ENCODE measurements at places on chromosomes 6 and 20.

DNA sequence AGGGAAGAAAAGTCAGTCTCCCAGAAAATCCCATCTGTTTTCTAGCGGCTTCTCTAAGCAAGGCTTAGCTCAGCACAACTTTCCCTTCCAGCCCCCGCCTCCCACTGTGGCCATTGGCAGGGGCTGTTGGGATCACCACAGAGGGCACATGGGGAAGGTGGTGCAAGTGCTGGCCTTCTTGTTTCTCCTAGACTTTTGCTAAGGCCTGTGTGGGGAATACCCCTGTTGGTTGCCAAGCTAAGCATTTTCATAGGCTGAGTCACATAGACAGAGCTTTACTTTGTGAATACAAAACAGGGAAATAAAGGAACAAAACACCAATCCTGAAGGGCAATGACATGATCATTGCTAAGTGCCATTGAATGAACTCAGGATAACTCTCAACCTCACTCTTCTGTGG lies 32.4 kb upstream of the TIAM2 start:
- DNase-seq, result peak; percentile 90

- no peak for DNase-seq
Measured at GRCh38 chr6:50062051-50062450, 12.3 kb upstream of the DEFB112 start.

- DNase-seq, result peak; percentile 35
Measured at GRCh38 chr6:140156131-140156530, 781.7 kb upstream of the CITED2 start.

GRCh38 chr20:53364646-53365045 lies 229.0 kb downstream of the ZNF217 start:
- DNase-seq, result no peak

DNA sequence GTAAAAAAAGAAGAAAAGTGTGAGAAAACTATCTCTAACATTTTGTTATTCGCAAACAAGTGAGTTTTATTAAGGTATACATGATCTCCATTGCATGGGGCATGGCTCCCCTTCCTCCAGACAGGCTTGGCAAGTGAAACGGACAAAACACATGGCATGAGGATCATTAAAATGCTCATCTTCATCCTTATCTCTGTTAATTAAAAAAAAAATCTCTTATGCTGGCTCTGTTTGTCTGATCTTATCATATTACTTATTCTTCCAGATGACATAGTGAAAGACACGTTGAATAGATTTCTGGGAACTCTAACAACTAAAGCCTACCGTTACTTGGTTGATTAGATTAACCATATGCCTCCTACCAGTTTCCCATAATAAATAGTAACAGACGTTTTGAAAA lies 89.4 kb downstream of the CLVS2 start:
- no peak for DNase-seq

DNA sequence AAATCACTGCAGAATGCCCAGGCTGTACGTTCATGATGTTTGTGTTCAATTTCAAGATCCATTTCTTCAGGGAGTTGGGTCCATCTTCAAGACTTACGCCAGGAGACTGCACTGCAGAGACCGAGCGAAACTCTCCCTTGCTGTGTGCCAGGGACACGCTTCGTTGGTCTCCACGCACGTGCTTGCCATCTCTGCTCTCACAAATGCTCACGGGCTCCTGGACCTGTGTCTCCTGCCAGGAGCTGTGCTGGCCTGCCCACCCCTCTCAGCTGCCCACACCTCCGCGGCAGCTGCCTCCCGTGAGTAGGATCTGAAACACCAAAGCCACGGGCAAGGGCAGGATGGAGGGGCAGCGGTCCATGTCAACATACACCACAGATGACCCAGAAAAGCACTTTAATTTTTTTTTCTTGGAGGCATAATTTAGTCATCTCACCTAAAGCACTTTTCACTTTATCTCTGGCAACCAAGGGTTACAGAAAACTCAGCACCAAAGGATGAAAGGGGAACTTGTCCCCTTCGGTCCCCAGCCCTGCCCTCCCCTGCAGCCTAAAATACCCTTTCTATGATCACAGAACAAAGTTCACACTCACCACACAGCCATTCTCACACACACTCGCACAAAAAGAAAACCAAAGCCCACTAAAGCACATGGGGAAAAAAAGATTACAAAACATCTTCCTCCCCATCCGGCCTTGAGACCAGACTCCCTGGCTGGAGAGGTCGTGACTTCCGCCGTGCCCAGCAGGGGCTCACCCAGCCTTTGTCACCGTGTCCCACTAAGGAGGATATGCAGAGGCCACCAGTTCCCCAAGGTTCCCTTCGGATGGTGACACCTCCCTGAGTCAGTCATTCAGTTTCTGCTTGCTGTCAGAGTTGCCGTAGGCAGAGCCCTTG lies 137.9 kb downstream of the AGPAT4 start:
- no peak for DNase-seq

DNA sequence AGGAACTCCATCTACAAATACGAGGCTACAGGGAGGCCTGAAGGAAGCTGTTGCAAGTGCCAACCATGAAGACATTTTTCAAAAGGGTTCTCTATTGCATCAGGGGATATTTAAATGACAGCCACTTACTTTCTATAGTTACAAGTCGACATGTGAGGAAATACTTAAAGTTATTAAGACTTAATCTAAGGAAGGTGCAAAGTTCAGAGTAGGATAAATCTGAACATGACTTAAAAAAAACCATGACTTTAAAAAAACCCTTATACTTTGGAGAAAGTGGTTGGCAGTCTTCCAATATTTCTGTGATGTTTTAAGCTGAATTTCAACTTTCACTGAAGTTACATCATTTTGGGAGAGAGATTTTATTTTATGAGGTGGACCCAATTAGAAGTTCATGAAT lies 56.3 kb upstream of the EMILIN3 start:
- DNase-seq, result no peak

DNA sequence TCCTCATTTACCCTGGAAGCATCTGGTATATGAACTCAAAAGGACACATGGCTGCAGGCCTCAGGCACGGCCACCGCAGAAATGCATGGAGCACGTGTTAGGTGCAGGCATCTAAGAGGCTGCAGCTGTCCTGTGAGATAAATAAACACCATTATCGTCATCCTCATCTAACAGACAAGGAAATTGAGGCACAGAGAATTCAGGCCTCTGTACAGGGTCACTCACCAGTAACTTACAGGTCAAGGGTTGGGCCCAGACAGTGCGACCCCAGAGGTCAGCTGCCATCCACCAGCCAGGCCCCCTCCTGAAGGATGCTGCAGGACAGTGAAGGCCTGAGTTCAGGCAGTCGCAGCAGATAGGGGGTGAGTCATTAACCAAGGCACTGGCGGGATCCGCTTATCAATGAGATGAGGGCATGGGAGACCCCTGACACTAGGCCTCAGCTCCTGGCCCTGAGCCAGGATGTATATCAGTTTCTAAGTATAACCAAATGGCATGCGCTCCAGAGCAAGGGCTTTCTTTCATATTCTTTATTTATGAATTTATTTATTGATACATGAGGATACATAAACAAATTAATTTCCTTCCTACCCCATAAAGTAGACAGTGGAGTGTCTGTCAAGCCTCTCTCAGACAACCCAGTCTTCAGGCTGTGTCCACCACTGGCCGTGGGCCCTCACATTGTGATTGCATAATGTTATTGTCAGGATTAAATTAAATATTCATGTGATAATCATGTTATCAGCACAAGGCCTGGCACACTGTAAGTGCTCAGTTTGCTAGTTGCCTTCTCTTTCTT lies 316.9 kb downstream of the QKI start:
- no peak for DNase-seq

DNA sequence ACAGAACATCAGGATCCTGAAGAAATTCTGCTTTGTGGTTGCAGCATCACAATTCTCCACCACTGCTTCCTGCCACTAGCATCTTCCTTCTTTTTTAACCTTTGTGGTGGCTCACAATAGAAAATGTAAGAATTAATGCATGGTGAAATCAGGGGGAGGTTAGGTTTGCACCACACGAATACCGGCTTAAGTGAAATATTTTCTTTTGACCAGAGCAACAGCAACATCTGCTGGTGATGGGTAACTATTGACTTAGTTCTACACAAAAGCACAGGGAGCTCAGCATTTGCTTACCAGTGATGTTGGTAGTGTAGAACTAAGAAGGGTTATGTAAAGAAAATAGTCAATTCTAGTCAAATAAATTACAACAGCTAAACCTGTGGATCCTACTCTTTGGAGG lies 280.5 kb downstream of the SYNE1 start:
- DNase-seq, result peak; percentile 33

All from astrocyte of the cerebellum (primary cell).